ENCODE measurements at places on chromosomes 5 and 9.

- H3K27ac ChIP-seq: no peak overlapping the region
- H3K4me3 ChIP-seq: no peak overlapping the region
- H3K4me1 ChIP-seq: peaks cover 12% of the 10 kb centered on the region
- H3K36me3 ChIP-seq: no peaks in the 10 kb centered on the region
- DNase-seq: peak; percentile 91
Measured at GRCh38 chr5:170225326-170226128, 7.3 kb upstream of the C5orf58 start.

- H3K4me3 ChIP-seq: no peak overlapping the region
- no peaks in the 10 kb centered on the region for H3K4me1 ChIP-seq
- DNase-seq: no peak
- no peaks in the 10 kb centered on the region for H3K36me3 ChIP-seq
- no peak overlapping the region for H3K27ac ChIP-seq
- H3K27me3 ChIP-seq: no peaks in the 10 kb centered on the region
Measured at GRCh38 chr9:90836411-90837080, 34.9 kb downstream of the SYK start.

GRCh38 chr9:137449931-137450538 lies 8.9 kb upstream of the ENTPD8 start:
- H3K4me1 ChIP-seq: peaks cover 6% of the 10 kb centered on the region
- no peak for DNase-seq
- H3K4me3 ChIP-seq: no peak overlapping the region

DNA sequence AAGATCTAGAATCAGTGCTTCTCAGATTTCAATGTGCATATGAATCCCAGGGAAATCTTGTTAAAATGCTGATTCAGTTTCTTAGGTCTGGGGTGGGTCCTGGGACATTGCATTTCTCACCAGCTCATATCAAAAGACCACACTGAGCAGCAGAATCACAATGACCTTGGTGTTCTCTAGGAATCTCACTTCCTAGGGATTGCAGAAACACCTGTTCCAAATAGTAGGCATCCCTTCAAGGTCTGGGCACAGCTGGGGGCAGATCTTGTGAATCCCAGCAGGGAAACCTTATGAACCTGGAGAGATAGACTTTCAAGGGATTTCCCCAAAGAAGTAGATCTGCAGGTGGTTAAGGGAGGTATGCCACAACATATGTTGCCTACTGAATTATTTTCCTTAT lies 8.9 kb upstream of the GARNL3 start:
- H3K4me1 ChIP-seq: peaks cover 44% of the 10 kb centered on the region
- H3K36me3 ChIP-seq: 0 out of 2 replicates have a peak, but pooled peaks cover 3% of the 10 kb centered on the region
- peak overlapping the region; percentile 42 for H3K27ac ChIP-seq

- H3K36me3 ChIP-seq: no peaks in the 10 kb centered on the region
- no peak for DNase-seq
- H3K4me3 ChIP-seq: no peak overlapping the region
- H3K4me1 ChIP-seq: no peaks in the 10 kb centered on the region
Measured at GRCh38 chr9:37955781-37956422, 52.0 kb upstream of the SLC25A51 start.

DNA sequence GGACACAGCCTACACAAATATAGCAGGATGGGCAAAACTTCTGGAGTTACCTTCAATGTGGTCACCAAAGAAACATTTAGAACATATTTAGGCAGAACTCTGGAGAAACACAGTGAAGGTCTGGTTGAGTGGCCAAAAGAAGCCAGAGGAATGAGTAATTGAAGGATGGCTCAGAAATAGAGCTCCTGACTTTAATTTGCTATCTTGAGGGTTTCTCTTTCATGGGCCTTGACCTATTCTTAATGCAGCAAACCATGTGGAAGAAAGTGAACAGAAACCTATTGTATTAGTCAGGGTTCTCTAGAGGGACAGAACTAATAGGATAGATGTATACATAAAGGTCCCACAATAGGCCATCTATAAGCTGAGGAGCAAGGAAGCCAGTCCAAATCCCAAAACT lies 650.5 kb downstream of the ACTL7B start:
- no peak for DNase-seq
- H3K27me3 ChIP-seq: no peaks in the 10 kb centered on the region
- H3K4me1 ChIP-seq: no peaks in the 10 kb centered on the region
- no peak overlapping the region for H3K4me3 ChIP-seq
- H3K36me3 ChIP-seq: no peaks in the 10 kb centered on the region

- H3K36me3 ChIP-seq: no peaks in the 10 kb centered on the region
- H3K4me1 ChIP-seq: peaks cover 5% of the 10 kb centered on the region
- H3K27ac ChIP-seq: no peak overlapping the region
- DNase-seq: no peak
- peaks cover 13% of the 10 kb centered on the region for H3K27me3 ChIP-seq
Measured at GRCh38 chr5:132486318-132487094, 4.1 kb downstream of the IRF1 start.

- H3K4me3 ChIP-seq: no peak overlapping the region
- no peaks in the 10 kb centered on the region for H3K36me3 ChIP-seq
- no peak for DNase-seq
- H3K4me1 ChIP-seq: no peaks in the 10 kb centered on the region
Measured at GRCh38 chr5:63164838-63165535, 586.4 kb downstream of the LRRC70 start.

- no peak overlapping the region for H3K27ac ChIP-seq
- no peaks in the 10 kb centered on the region for H3K27me3 ChIP-seq
- 0 out of 2 replicates have a peak, but pooled peaks cover 11% of the 10 kb centered on the region for H3K4me1 ChIP-seq
- H3K4me3 ChIP-seq: no peak overlapping the region
- DNase-seq: no peak
Measured at GRCh38 chr9:20508242-20508641, 114.1 kb downstream of the MLLT3 start.

DNA sequence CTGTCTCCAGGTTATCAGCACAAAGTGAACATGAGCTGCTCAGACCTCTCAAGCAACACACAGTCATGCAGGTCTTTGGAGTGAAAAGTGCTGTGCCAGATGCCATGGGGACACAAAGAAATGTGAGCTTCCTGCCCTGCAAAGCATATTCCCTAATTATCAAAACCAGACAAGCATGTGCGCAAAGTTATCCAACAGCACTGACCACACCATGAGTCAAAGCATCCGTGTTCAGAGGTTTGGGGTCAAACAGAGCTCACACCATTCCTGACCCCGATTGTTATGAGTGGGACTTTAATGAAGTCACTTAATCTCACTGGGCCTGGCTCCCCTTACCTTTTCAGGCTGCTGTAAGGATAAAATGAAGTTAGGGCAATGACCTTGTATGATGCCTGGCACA lies 138.5 kb downstream of the SLIT3 start:
- no peak overlapping the region for H3K27ac ChIP-seq
- no peaks in the 10 kb centered on the region for H3K36me3 ChIP-seq
- no peak overlapping the region for H3K4me3 ChIP-seq
- no peaks in the 10 kb centered on the region for H3K27me3 ChIP-seq
- no peak for DNase-seq
- no peaks in the 10 kb centered on the region for H3K4me1 ChIP-seq

DNA sequence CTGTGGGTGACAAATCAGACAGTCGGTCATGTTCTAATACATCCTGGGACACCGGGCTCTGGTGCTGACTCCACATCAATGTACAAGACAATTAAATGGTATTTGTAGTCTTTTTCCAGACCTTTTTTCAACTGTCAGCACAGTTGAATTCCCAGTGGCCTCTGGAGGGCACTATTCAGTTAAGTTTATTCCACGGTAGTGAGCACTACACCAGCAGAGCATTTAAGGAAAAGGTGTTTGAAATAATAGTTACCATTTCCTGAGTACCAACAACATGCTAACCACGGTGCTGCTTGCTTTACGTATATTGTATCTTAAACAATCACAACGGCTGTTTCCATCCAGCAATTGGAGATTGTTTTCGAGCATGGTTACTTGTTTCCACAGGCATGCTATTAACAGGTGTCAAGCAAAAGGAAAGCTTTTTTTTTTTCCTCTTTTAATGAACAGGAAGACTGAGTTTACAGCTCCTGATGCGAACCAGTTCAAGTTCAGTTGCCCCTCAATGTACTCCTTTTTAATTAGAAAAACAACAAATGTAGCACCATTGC lies 186.7 kb downstream of the PDZD2 start:
- H3K27ac ChIP-seq: peak overlapping the region; percentile 53
- DNase-seq: peak; percentile 89
- H3K27me3 ChIP-seq: no peaks in the 10 kb centered on the region
- no peak overlapping the region for H3K4me3 ChIP-seq
- H3K4me1 ChIP-seq: no peaks in the 10 kb centered on the region

- no peak for DNase-seq
- H3K27me3 ChIP-seq: no peaks in the 10 kb centered on the region
- no peak overlapping the region for H3K4me3 ChIP-seq
Measured at GRCh38 chr5:120256376-120256775, 207.7 kb upstream of the PRR16 start.

- H3K4me1 ChIP-seq: peaks cover 5% of the 10 kb centered on the region
- peak overlapping the region; percentile 22 for H3K4me3 ChIP-seq
- DNase-seq: peak; percentile 66
- H3K27ac ChIP-seq: no peak overlapping the region
Measured at GRCh38 chr9:34796924-34797323, 87.0 kb upstream of the CCL21 start.

DNA sequence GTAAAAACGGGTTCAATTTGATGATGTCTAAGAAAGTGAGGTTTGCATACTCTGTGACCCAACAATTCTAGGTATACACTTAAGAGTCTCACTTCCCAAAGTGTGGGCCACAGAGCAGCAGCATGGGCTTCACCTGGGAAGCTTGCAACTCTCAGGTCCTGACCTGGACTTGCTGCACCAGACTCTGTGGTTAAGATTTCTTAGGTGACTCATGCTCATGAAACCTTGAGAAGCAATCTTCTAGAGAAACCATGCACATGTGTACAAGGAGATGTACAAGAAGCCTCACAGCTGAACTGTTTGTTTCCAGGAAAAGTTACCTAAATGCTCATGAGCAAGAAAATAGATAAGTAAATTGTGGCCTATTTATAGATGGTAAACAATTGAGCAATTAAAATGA lies 30.0 kb downstream of the DNAJC21 start:
- no peaks in the 10 kb centered on the region for H3K27me3 ChIP-seq
- no peak overlapping the region for H3K4me3 ChIP-seq
- H3K27ac ChIP-seq: no peak overlapping the region
- peaks cover 8% of the 10 kb centered on the region for H3K36me3 ChIP-seq
- no peak for DNase-seq

GRCh38 chr5:39816866-39817265 lies 392.1 kb upstream of the DAB2 start:
- DNase-seq: no peak
- H3K27me3 ChIP-seq: no peaks in the 10 kb centered on the region
- H3K4me3 ChIP-seq: no peak overlapping the region

GRCh38 chr5:19532936-19533335 lies 455.1 kb downstream of the CDH18 start:
- no peak overlapping the region for H3K27ac ChIP-seq
- no peaks in the 10 kb centered on the region for H3K27me3 ChIP-seq
- no peaks in the 10 kb centered on the region for H3K4me1 ChIP-seq
- H3K4me3 ChIP-seq: no peak overlapping the region

GRCh38 chr5:61623401-61624069 lies 291.5 kb downstream of the ZSWIM6 start:
- no peak overlapping the region for H3K27ac ChIP-seq
- H3K36me3 ChIP-seq: no peaks in the 10 kb centered on the region
- DNase-seq: peak; percentile 81
- H3K4me3 ChIP-seq: no peak overlapping the region

- no peak overlapping the region for H3K4me3 ChIP-seq
- H3K27ac ChIP-seq: no peak overlapping the region
- no peaks in the 10 kb centered on the region for H3K27me3 ChIP-seq
- DNase-seq: no peak
- H3K36me3 ChIP-seq: no peaks in the 10 kb centered on the region
Measured at GRCh38 chr5:109929911-109930310, 240.2 kb downstream of the MAN2A1 start.

DNA sequence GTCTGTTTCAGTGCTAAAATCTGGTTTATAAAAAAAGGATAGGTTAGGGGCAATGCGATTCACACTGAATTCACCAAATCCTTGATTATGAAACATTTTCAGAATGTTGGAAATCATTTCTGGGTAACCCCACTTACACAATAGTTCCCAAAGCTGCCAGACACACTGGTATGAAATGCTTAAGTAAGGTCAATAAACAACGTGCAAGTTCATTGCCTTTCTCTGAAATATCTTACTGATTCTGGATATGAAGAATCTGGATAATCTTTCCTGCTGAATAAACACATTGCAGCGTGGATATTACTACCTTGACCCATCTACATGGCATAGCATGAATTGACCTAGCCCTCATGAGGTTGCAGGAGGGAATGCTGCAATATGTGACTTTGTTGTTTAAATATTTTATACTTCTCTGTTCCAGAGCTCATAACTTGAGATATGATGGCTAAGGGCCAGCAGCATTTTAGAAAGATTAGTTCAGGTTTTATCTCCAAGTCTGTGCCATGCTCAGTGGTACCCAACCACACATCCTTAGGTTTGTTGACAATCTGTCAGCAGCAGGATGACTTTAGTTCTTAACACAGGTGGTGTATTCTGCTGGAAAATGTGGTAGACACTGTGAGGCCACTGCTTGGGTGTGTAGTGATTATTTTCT lies 121.0 kb downstream of the NREP start:
- DNase-seq: no peak
- H3K27me3 ChIP-seq: no peaks in the 10 kb centered on the region
- no peak overlapping the region for H3K4me3 ChIP-seq
- no peak overlapping the region for H3K27ac ChIP-seq
- H3K4me1 ChIP-seq: no peaks in the 10 kb centered on the region
- H3K36me3 ChIP-seq: peaks cover 12% of the 10 kb centered on the region

- no peaks in the 10 kb centered on the region for H3K27me3 ChIP-seq
- DNase-seq: no peak
Measured at GRCh38 chr5:93452255-93452654, 128.8 kb downstream of the NR2F1-AS1 start.

GRCh38 chr5:105639511-105639910 lies 2031.2 kb downstream of the EFNA5 start:
- H3K36me3 ChIP-seq: no peaks in the 10 kb centered on the region
- H3K4me3 ChIP-seq: no peak overlapping the region
- H3K27me3 ChIP-seq: no peaks in the 10 kb centered on the region
- DNase-seq: no peak
- peaks cover 5% of the 10 kb centered on the region for H3K4me1 ChIP-seq

DNA sequence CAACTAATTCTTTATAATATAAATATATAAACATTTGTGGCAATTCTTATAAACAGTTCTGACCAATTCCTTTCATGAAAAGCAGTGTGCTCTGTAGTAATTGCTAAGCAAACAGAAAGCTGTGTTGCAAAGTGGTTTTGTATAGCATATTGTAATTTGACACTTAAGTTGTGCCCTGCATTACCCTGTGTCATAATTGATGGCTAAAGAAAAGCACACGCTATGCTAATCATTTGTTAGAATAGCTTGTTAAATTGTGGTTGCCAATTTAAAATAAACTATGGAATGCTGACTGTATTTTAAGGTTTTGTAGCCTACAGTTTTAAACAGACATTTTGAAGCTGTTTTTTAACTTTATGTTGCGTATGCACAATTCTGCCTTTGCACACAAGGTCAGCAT lies 140.0 kb downstream of the PBX3 start:
- H3K4me3 ChIP-seq: no peak overlapping the region
- no peak for DNase-seq
- H3K36me3 ChIP-seq: no peaks in the 10 kb centered on the region
- peaks cover 17% of the 10 kb centered on the region for H3K27me3 ChIP-seq
- peaks cover 80% of the 10 kb centered on the region for H3K4me1 ChIP-seq
